ENCODE measurements at places on chromosomes 7 and 10.

- no peak for DNase-seq
Measured at GRCh38 chr10:88122576-88122975, 259.2 kb downstream of the PTEN start.

DNA sequence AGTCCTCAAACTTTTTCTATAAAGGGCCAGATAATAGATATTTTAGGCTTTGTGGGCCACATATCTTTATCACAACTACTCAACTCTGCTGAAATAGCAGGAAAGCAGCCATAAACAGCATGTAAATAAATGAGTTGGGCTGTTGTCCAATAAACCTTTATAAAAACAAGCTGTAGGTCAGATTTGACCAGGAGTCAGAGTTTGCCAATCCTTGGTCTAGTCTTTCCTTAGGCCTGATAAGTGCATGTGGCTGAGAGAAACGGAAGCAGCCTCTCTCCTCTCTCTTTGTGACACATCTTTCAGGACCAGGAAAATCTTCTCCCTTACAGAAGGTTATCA is 724.5 kb downstream of the GRID1 start:
- no peak for DNase-seq

GRCh38 chr10:59885430-59886134 is 20.8 kb downstream of the CCDC6 start:
- no peak for DNase-seq

GRCh38 chr7:71766016-71766415 is 634.1 kb downstream of the GALNT17 start:
- DNase-seq, result no peak

All from stimulated activated CD4-positive, alpha-beta T cell treated with anti-CD3 and anti-CD28 coated beads, Interleukin-4, amount 100 ng/mL, for 48 hours (primary cell).